ENCODE measurements at places on chromosomes 7 and 10.

DNA sequence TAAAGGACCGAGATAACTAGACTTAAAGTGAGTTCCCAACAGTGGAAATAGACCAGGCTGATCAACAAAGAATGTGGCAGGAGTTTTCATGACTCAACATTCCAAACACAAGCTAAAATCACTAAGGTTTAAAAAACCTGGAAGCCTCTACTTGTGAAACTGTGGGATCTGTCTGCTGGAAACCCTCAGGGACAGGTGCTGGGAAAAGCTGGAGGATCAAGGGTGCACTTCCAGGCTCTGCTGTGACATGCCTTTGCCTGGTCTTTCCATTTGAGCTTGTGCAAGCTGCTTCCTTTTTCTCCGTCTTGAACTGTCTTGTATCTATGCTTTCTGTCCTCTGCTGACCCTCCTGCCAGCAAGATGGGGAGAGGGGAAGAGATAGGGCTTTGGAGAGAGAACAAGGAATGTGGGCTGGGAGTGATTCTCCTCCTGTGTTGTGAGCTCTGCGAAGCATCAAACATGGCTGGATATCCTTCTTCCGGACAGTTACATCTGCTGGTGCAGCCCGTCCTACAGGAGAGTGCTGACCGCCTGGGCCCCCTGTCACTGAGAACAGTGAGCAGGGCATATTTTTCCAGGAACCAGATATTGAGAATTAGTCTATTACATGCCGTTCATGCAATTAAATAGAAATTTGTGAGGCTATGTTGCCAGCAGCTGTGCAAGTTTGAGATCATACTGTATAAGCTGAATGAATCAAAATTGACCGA, 25.5 kb downstream of the ARHGAP22 start:
- DNase-seq = no peak

DNA sequence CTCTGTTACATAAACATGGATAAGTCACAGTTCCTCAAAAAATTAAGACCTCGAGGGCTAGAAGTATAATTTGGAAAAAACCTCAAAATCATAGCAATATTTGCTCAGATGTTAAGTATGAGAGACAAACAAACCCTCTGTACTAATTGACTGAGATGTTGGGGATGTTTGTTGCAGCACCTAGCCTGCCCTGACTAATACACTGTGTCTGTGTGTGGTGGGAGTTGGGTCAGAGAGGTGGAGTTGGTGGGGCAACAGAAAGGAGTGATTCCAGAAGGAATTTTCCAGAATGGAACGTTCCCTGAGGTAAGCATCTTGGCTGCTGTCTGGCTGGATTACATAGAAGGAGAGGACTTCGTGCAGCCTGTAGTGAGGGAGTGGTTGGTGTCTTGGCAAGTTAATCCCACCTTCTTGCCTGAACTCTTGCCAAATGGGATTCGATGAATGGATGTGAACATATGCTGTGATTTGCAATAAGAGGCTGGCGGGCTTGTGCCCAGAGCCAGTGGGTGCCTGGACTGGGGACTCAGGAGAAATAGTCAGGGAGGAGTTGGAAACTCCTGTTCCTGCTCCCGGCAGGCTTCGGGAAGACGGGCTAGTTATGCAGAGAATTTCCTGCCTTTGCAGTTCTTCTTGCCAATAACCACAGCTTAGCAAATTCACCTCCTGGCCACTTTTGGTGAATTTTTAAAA, 9.3 kb upstream of the FAM180A start:
- DNase-seq = no peak

GRCh38 chr7:157011333-157012112, 1.1 kb upstream of the MNX1 start:
- DNase-seq = no peak

GRCh38 chr10:107898392-107898791, 733.9 kb upstream of the SORCS1 start:
- DNase-seq = no peak

DNA sequence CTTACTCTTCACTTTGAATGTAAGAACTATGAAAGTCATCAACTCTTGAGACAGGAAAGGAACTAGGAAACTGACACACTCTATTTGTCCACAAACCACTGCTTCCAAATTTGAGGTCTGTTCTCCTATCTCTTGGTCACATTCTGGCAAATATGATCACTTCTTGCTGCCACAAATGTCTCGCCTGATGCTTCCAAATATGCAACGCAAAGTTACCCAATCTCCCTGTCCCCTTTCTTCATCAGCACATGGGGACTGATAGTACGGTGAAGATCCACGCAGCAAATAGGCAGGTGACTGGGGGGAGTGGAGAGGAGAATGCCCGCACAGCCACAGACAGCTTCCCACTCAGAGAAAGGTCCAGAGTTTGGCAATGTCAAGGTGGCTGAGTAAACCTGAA, 92.6 kb upstream of the TCF7L2 start:
- no peak for DNase-seq

DNA sequence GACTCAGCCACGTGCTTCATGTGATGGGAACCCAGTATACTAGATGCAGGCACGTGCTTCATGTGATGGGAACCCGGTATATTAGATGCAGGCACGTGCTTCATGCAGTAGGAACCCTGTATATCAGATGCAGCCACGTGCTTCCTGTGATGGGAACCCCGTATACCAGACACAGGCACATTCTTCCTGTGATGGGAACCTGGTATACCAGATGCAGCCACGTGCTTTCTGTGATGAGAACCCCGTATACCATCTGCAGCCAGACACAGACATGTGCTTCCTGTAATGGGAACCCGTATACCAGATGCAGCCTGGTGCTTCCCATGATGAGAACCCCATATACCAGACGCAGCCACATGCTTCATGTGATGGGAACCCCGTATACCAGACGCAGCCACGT, 44.0 kb downstream of the MGMT start:
- DNase-seq = no peak

- DNase-seq = no peak
These were observed 263.8 kb upstream of the GRB10 start for GRCh38 chr7:51046482-51046881.

- DNase-seq = no peak
These were observed 49.6 kb downstream of the LAMB1 start for GRCh38 chr7:107953265-107953923.

DNA sequence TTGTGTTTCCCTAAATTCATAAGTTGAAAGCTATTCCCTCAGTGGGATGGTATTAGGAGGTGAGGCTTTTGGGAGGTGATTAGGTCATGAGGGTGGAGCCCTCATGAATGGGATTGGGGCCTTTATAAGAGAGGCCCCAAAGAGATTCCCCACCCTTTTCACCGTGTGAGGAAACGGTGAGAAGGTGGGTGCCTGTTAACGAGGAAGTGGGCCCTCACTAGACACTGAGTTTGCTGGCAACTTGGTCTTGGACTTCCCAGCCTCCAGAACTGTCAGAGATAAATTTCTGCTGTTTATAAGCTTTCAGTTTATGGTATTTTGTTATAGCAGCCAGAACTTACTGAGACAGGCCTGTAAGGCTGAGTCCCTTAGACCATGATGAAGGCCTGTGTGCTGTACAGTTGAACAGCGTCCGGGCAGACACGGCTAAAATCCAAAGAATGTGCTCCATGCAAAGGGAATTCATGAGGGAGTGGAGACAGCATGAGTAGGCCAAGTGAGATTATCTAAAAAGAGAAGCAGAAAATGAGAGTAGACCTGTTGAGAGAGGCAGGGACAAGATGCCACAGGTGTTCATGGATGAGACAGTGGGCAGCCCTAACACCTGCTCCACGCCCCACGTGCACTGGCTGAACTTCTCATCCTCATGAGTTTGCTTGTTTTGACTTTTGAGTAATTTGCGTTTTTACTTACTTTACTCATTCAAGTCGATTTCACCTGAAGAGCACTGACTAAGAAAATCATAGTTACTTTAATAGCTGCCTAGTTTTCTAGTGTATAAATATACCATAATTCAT, 66.9 kb upstream of the SFMBT2 start:
- DNase-seq = no peak

GRCh38 chr7:30074422-30075030, 46.3 kb downstream of the PLEKHA8 start:
- no peak for DNase-seq

- DNase-seq = no peak
These were observed 71.1 kb upstream of the INSYN2A start for GRCh38 chr10:127267442-127267841.

DNA sequence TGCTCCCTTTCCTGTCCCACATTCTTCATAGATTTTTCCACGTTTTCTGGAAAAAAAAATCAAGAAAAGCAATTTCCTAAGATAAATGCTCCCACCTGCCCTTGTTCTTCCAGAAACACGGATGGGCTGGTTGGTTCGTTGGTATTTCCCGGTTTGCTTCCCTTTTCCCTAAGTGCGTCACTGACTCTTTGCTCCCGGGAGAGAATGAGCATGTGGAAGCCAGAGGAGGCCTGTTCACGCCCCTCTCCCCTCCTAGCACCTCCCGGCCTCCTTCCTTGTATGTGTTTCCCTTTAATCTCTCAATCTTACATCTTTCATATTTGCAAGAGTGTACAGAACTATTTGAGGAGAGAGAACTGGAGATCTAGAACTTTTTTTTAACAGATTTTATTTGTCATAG, 442.0 kb downstream of the GFRA1 start:
- DNase-seq = no peak

DNA sequence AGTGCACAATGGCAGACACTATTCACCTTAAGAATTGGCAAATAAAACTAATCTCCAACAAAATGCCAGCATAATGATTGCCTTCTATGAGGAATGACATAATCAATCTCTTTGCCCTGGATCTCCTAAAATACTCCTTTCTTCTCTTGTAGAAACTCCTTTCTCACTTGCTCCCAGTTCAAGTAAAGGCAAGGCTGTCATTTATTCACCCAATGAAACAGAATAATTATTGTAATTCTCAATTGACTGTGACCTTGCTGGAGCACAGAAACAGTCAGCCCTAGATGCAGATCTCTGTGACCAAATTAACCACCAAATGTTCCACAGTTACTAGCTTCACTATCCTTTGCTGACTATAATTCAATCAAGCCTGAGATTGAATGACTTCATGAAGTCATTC, 99.3 kb downstream of the SEMA3C start:
- no peak for DNase-seq

- no peak for DNase-seq
These were observed 5.2 kb upstream of the UTF1 start for GRCh38 chr10:133224756-133225372.

- no peak for DNase-seq
These were observed 767.0 kb downstream of the GRM8 start for GRCh38 chr7:126485791-126486190.

GRCh38 chr7:74093671-74094223, 10.1 kb downstream of the LIMK1 start:
- no peak for DNase-seq

DNA sequence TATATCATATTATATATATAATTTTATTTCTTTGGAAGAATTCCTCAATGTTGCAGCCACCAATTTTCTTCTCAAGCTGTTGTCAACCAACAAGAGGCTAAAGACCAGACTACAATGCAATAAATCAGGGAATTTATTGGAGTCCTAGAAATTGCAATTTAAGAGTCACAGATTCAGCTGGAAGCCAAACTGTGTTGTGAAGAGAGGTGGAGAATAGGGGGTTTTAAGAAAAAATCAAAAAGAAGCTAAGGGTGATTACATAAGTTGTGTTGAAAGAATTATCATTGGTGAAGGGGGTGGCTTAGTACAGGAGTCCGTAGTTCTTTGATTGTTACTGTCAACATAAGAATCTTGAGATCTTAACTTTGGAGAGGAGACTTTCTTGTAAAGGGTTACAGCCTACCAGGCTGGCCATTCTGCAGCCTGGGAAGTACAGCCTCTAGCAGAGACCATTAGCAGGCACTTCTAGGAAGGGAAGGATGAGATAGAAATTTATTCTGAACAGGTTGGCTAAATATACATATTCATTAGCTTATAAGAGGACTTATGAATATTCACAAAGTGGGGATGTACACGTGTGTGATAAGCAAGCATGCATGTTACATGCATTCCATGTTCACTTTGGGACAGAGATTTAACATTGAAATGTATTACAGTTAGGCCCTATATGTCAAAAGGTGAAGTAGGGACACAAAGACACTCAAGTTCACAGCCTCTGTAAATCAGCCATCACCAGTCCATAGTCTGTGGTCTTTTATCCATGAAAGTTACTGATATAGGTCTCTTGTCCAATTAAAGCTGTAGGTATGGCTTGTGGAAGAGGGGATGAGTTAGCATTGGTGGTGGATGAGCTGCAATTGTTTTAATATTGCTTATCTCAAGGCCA, 8.3 kb upstream of the TMEM168 start:
- no peak for DNase-seq

GRCh38 chr10:102400598-102401341, 5.3 kb downstream of the NFKB2 start:
- DNase-seq = no peak

DNA sequence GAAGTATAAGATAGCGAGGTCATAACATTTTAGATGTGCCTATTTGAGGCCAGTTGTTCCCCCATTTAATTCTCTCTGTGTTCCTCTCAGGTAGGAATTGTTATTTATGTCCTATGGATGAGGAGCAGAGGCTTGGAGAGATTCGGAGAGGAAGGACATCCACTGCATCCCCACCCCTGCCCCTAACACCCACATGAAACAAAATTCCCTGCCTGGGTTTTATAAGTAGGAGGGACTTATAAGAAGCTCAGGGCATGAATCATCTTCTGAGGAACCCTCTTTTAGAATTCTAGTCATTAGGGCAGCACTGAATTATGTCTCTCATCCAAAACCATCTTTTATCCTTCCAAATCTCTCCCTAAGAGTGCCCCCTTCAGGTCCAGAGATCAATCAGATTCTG, 5.0 kb downstream of the CHAT start:
- no peak for DNase-seq

All from liver (tissue), 10 donors.